ENCODE measurements at places on chromosomes 13 and 19.

- DNase-seq, result no peak
Observed at GRCh38 chr13:109199280-109199679, 569.9 kb downstream of the MYO16 start.

- no peak for DNase-seq
Observed at GRCh38 chr19:43720936-43721335, 5.1 kb downstream of the IRGC start.

- no peak for DNase-seq
Observed at GRCh38 chr19:57068921-57069697, 50.7 kb upstream of the USP29 start.

- peak; percentile 50 for DNase-seq
Observed at GRCh38 chr19:43526884-43527859, at the start of gene ETHE1. TSS of gene ETHE1 (minus strand) at chr19:43527201. CDS start at chr19:43527177, 24 bp downstream.

- no peak for DNase-seq
Observed at GRCh38 chr19:10927730-10928562, 493 bp downstream of the YIPF2 start.

- DNase-seq, result no peak
Observed at GRCh38 chr13:91031508-91031907, 316.0 kb upstream of the MIR17HG start.

DNA sequence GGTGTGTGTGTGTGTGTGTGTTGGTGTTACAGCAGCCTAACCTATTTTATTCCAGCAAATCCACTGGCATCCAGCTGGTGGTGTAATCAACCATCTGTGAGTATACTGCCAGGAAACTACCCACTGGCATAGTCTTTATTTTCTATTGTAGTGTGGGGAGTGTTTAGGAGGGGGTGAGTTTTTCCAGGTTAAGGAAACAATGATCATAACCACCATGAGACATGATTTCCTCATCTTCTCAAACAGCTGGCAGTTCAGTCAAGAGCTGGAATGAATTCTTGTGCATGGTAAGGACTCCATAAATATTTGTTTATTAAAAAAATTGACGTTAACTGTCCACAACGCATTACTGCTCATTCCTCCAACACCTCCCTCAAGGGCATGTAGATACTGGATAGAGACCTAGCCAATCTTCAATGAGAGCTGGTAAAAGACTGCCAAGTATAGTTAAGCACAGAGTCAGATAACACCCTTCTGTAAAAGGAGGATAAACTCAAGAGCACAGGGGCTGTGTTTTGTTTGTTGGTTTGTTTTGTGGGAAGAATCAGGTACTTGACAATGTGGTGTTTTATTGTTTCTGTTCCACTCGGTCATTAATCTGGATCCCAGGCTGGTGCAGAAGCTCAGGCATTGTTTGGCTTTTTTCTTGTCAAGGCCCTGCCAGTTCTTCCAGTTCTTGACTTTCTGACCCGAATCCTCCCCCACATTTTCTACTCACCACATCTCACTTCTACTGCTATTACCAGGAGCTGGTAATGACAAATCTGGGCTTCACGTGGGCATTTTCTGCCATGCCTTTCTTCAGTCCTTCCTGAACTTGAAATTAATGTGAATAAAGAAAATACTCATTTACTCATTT lies 31.6 kb upstream of the SLC46A3 start:
- DNase-seq, result no peak

GRCh38 chr19:51546107-51546649 lies 14.7 kb upstream of the SIGLEC6 start:
- no peak for DNase-seq

DNA sequence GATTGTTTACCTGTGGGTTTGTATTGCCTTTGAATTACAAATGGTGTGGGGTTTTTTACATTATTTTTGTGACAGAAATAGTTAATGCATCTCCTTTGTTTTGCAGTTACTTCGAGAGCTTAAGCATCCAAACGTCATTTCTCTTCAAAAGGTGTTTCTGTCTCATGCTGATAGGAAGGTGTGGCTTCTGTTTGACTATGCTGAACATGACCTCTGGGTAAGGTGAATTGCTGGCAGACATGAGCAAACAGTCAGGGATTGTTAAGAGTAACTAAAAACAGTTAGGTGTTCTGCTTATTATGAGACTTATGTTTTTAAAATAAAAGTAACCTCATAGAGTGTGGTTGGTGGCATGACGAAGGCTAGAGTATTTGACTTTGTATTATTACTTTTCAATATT lies 95.0 kb downstream of the CDK8 start:
- DNase-seq, result no peak

DNA sequence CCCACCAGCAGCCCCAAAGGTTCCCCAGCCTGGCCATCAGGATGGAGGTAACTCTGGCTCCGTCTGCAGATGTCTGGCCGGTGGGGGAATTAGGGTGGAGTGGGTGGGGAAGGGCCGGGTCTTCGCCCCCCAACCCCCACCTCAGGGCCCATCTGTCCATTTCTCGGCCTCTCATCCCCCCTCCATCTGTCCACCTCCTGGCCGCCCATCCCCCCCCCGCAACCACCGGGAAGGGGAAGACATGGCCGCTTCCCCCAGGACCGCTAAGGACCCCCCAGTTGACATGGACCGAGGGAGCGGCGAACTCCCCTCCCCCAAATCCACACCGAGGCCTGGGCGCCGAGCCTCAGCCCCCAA lies 793 bp downstream of the LRFN1 start:
- DNase-seq, result no peak

DNA sequence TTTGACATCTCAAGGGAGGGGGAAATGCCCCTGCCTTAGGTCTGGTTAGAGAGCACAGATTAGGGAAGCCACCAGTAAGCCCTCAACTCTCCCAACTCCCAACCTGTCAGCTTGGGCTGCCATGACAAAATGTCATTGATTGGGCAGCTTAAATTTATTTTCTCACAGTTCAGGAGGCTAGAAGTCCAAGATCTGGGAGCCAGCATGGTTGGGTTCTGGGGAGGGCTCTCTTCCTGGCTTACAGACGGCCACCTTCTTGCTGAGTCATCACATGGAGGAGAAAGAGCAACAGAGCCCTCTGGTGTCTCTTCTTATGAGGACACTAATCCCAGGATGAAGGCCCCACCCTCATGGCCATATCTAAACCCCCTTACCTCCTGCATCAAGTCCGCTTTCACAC lies 24.2 kb downstream of the C19orf12 start:
- DNase-seq, result peak; percentile 43

- no peak for DNase-seq
Observed at GRCh38 chr19:6416658-6417405, 7.8 kb downstream of the KHSRP start.

- no peak for DNase-seq
Observed at GRCh38 chr19:6608940-6609339, 18.0 kb upstream of the CD70 start.

GRCh38 chr19:10424011-10424637 lies 3.8 kb downstream of the PDE4A start:
- peak; percentile 59 for DNase-seq

- DNase-seq, result no peak
Observed at GRCh38 chr19:8004723-8005513, 523 bp downstream of the ELAVL1 start.

GRCh38 chr13:34747507-34747906 lies 194.6 kb upstream of the NBEA start:
- no peak for DNase-seq

GRCh38 chr19:41863209-41863931 lies 3.3 kb downstream of the RPS19 start:
- no peak for DNase-seq

DNA sequence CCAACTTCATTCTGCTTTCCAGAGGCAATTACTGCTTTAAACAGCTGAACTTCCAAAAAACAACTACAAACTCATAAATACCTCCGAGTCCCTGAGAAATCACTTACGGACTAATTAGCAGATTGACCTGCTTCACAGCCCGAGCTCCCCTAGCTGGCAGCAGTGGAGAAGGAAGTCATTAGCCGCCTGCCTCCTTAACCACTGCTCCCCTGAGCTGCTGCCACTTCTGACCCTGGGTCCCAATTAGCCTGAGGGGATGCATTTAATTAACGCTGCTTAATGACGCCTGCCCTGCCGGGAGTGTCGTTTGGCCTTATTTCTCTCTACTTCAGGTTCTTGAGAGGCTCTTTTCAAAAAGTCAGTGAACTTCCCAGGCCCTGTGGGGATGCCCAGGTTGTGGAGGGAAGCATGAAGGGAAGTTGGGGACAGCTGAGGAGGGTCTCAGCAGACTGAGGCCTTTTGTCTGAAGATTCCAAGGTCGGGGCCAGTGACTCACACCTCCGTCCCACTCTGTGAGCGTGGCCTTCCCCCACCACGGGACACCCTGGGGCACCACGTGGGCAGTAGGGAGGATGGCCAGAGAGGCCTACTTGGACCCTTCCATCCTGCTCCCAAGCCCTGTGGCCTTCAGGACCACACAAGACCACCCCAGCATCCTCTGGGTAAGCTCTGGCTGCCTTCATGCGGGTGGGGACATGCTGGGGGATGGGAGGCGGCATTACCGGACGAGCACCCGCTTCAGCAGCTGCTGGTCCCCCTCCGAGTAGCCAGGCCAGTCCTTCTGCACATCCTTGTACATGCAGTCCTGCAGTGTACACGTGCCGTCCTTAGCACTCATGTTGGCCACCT lies 19.8 kb upstream of the ISYNA1 start:
- no peak for DNase-seq

- no peak for DNase-seq
Observed at GRCh38 chr19:4909156-4909896, at the start of gene UHRF1. TSS of gene UHRF1 (plus strand) at chr19:4909501. CDS start at chr19:4910886, 1,385 bp downstream.

DNA sequence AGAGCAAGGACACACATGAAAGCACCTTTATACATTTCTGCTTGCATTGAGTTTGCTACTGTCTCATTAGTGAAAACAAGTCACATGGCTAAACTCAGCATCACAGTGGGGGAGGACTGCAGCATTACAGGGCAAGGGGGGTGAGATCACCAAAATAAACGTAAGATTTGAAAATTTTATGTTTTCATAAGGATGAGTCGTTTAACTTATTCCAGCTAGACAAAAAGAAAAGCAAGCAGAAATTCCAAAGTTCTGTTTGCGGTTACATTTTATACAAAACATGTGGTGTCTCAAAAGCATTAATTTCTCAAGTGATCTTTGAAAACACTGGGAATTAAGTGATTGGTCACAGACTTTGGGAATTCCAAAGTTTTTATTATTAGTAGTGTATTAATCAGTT lies 261.4 kb upstream of the RXFP2 start:
- DNase-seq, result no peak

GRCh38 chr19:16013851-16014840 lies 62.1 kb upstream of the TPM4 start:
- no peak for DNase-seq

GRCh38 chr13:101417043-101417406 lies 717 bp upstream of the NALCN start:
- DNase-seq, result no peak
